Activated CD4-positive, CD25-positive, alpha-beta regulatory T cell treated with anti-CD3 and anti-CD28 coated beads, Interleukin-2, amount 50 U/mL, for 72 hours (primary cell): ENCODE measurements at places on chromosomes 7 and 10.
A peak's percentile ranks its signal among the peaks of the same experiment; 100 is the strongest.

DNA sequence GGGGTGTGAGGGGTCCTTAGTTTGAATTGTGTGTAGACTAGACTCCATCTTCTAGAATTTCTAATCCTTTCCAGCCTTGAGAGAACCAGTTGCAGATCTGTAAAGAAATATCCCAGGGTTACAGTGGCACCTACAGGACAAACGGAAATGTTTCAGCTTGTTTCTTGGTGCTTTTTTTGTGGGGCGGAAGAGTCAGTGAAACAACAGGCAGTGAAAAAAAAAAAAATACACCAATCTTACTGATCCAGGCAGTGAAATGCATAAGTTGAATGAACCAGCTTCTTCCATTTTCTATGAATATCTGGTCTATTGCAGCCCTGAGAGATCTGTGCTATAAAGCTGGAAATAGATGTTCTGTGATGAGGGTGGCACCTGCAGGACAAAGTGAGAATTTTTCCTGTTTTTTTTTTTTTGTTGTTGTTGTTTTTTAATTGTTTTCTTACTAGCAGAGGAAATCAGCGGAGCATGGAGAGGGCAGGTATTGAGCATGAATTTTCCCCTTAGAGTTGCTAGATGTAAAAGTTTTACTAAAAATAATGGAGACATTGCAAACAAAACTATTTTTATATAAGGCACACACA lies 81.9 kb upstream of the DYNC1I1 start:
- DNase-seq = no peak

- DNase-seq = no peak
These were observed 7.7 kb upstream of the GUSB start for GRCh38 chr7:65989694-65990080.

- no peak for DNase-seq
These were observed 471.6 kb downstream of the ARL4A start for GRCh38 chr7:13159003-13159402.

GRCh38 chr10:112983444-112984056 lies 33.5 kb downstream of the TCF7L2 start:
- no peak for DNase-seq

GRCh38 chr10:109895095-109895818 lies 28.1 kb downstream of the XPNPEP1 start:
- DNase-seq = no peak

- no peak for DNase-seq
These were observed 23.5 kb upstream of the ABLIM1 start for GRCh38 chr10:114681542-114681941.

GRCh38 chr10:119104654-119105015 lies 722 bp downstream of the DENND10 start:
- peak; percentile 47 for DNase-seq

DNA sequence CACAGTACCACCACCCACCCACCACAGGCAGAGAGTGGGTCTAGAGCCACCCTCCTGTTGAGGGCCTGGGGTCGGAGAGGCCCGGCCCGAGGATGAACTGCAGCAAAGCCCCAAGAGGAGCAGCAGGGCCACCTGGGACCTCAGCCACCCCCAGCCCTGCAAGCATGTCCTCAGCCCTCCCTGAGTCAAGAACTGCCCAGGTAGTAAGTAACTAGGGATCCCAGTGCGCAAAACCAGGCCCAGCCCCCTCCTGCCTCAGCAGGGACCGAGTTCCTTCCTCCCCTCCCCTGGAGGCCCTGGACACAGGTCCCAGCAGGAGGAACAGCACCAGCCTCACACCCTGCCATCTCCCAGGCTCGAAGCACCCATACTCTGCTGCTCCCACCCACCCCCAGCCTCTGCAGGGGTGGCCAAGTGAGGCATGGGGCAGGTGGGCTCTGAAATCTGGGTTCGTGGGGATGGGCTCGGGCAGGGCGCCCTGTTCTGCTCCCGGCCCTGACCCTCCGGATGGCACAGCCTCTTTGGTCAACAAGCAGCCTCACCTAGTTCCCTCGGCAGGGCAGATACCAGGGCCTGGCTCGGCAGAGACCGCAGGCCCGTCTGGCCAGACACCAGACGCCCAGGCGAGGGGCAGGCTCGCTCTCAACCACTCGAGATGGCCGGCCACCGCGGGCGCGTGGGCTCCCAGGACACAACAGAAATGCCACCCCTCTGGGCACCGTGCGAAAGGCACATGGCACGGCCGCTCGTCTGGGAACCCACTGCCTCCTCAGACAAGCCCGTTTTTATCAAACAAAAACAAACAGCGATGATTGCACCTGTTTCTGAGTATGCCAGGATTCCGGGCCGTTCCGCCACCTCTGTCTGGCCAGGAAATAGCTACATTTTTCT lies 15.2 kb downstream of the PDGFA start:
- no peak for DNase-seq
